ENCODE measurements at places on chromosomes 12 and 14. TPM values are rescaled to one million over a fixed set of nuclear protein-coding genes. Genes with fewer than 3 reads are reported as not detected.

KLRC4 gene
- not detected for total RNA-seq

GRCh38 chr12:89156340-89156739, 196.0 kb downstream of the DUSP6 start:
- no peaks in the 10 kb centered on the region for H3K36me3 ChIP-seq
- H3K4me1 ChIP-seq: no peaks in the 10 kb centered on the region
- H3K4me3 ChIP-seq: no peak overlapping the region
- no peak for DNase-seq
- H3K27me3 ChIP-seq: no peaks in the 10 kb centered on the region

PLA2G1B gene
- not detected for total RNA-seq

GRCh38 chr12:8697120-8697475, 693 bp upstream of the RIMKLB start:
- H3K4me1 ChIP-seq: peaks cover 27% of the 10 kb centered on the region
- DNase-seq: no peak
- H3K27me3 ChIP-seq: no peaks in the 10 kb centered on the region
- H3K36me3 ChIP-seq: peaks cover 14% of the 10 kb centered on the region
- H3K27ac ChIP-seq: peak overlapping the region; percentile 96

DNA sequence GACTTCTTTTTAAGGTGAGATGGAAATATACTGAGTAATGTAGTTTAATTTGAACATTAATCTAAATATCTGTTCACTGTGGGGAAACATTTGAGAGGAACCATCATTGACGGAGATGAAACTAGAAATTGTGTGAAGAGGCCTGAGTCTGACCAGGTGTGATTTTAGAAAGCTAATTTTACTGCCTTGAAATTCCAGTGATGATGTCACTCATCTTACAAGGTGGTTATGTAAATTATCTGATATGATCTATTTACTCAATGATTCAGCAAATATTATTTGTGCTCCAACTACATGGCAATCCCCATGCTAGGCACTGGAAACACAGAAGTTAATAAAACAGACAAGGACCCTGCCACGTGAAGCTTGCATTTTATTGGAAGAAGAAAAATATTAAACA, 435.7 kb upstream of the DCN start:
- no peaks in the 10 kb centered on the region for H3K4me1 ChIP-seq
- peaks cover 2% of the 10 kb centered on the region for H3K27me3 ChIP-seq
- no peaks in the 10 kb centered on the region for H3K36me3 ChIP-seq

- DNase-seq: peak; percentile 83
- H3K27ac ChIP-seq: peak within 1 kb of the TSS; percentile 81
- H3K36me3 ChIP-seq: no peaks in the 10 kb centered on the region
- H3K4me1 ChIP-seq: no peaks in the 10 kb centered on the region
Observed at GRCh38 chr14:55129086-55129427, at the start of gene LGALS3. Gene LGALS3 (plus strand): TSS chr14:55129252. CDS start chr14:55137374, 8,122 bp downstream.

DNA sequence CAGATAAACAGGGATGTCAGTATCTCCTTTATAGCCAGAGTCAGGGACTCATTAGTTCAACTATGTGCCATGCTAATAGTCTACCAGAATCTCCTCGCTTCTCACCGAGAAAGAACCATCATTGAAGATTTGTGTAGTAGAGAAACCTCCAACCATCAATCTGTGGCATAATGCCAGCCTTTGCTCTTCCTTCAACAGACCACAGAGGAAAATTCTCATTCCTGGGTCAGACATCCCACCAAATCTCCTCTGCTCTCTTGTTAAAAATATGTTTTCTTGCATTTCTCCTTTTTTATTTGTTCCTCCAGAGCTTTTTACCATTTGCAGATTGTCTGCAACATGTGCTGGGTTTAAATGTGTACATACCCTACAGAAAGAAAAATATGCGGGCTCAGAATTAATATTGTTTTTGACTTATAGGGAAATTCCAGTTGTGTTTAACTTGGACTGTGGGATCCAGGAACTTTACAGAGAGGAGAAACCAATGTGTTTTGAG, 64.9 kb downstream of the LLPH start:
- H3K27ac ChIP-seq: no peak overlapping the region
- H3K4me3 ChIP-seq: no peak overlapping the region
- DNase-seq: no peak
- H3K27me3 ChIP-seq: no peaks in the 10 kb centered on the region

SLC15A4 gene
- total RNA-seq: 39.5 TPM

- no peak for DNase-seq
- H3K4me3 ChIP-seq: no peak overlapping the region
- H3K4me1 ChIP-seq: peaks cover 13% of the 10 kb centered on the region
- H3K27ac ChIP-seq: no peak overlapping the region
- H3K27me3 ChIP-seq: no peaks in the 10 kb centered on the region
Observed at GRCh38 chr14:23101213-23101970, 3.4 kb downstream of the CIROP start.

DNA sequence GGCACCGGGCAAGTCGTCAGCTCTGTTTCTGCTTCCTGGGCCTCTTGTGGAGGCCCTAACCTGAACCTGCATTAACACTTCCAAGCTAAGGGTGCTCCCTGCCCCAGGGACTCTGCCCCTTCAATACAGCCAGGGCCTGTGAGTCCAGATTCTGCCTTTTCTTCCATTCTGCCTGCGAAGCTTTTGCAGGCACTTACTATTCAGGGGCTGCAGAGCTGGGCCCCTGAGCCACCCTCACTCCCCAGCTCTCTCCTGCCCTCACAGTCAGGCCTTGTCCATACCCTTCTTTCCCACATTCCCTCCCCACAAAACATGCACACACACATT, 101.1 kb downstream of the ZFP36L1 start:
- H3K27me3 ChIP-seq: no peaks in the 10 kb centered on the region
- H3K27ac ChIP-seq: no peak overlapping the region
- no peaks in the 10 kb centered on the region for H3K36me3 ChIP-seq
- H3K4me1 ChIP-seq: peaks cover 15% of the 10 kb centered on the region
- no peak overlapping the region for H3K4me3 ChIP-seq
- peak; percentile 24 for DNase-seq

ASPG gene
- 0.15 TPM for total RNA-seq

DAO gene
- total RNA-seq: not detected

GRCh38 chr12:62273724-62274380, 13.6 kb downstream of the USP15 start:
- H3K36me3 ChIP-seq: no peaks in the 10 kb centered on the region
- no peak overlapping the region for H3K4me3 ChIP-seq
- H3K4me1 ChIP-seq: peaks cover 73% of the 10 kb centered on the region
- no peak for DNase-seq
- no peaks in the 10 kb centered on the region for H3K27me3 ChIP-seq

GLIPR1L1 gene
- total RNA-seq: not detected

KRT83 gene
- total RNA-seq: not detected

GRCh38 chr12:24688601-24689000, 260.3 kb downstream of the BCAT1 start:
- no peaks in the 10 kb centered on the region for H3K36me3 ChIP-seq
- H3K4me1 ChIP-seq: no peaks in the 10 kb centered on the region
- DNase-seq: no peak
- H3K4me3 ChIP-seq: no peak overlapping the region

OVCH1 gene
- total RNA-seq: 0.10 TPM

WNT1 gene
- not detected for total RNA-seq

DNA sequence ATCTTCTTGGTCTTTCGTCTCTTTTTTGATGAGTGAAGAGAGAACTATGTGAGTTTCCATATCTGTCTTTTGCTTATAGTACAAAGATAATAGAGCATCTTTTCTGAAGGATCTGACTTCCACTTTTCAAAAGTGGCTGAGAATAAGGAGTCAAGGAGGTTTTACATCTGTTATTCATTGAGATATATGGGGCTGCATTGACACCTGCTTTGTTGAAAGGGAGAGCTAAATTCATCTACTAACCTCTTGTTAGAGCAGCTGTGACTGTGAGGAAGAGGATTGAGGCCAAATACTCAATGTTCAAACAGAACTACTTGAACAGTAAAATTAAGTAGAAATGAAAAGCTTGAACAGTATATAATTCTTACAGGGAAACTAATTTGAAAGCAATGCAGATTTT, 130.2 kb upstream of the ATP2B1 start:
- no peak overlapping the region for H3K4me3 ChIP-seq
- H3K27ac ChIP-seq: no peak overlapping the region
- H3K36me3 ChIP-seq: no peaks in the 10 kb centered on the region
- no peaks in the 10 kb centered on the region for H3K4me1 ChIP-seq
- H3K27me3 ChIP-seq: no peaks in the 10 kb centered on the region
- no peak for DNase-seq

All from psoas muscle (tissue), 8 donors.